C1 segment of cervical spinal cord (tissue), 14 donors: ENCODE measurements at places on chromosomes 5 and 9.

GRCh38 chr5:672329-673160 lies 20.6 kb downstream of the TPPP start:
- peak; percentile 51 for DNase-seq

DNA sequence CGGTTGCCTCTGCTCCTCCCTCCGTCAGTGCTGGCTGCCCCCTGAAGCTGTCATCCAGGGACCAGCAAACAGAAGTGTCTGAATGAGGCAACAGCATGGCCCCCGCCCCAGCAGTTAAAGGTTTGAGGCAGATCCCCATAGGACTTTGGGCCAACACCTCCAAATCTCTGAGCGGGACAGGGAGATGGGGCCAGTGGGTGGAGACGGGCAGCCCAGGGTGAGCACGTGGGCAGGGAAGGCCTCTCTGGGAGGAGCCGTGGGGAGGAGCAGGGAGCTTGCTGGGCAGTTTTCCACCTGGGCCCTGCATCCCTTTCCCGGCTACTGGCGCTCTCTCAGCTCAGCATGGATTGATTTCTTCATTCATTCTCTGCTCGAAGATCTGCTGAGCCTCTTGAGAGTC lies 39.1 kb upstream of the NOTCH1 start:
- no peak for DNase-seq

DNA sequence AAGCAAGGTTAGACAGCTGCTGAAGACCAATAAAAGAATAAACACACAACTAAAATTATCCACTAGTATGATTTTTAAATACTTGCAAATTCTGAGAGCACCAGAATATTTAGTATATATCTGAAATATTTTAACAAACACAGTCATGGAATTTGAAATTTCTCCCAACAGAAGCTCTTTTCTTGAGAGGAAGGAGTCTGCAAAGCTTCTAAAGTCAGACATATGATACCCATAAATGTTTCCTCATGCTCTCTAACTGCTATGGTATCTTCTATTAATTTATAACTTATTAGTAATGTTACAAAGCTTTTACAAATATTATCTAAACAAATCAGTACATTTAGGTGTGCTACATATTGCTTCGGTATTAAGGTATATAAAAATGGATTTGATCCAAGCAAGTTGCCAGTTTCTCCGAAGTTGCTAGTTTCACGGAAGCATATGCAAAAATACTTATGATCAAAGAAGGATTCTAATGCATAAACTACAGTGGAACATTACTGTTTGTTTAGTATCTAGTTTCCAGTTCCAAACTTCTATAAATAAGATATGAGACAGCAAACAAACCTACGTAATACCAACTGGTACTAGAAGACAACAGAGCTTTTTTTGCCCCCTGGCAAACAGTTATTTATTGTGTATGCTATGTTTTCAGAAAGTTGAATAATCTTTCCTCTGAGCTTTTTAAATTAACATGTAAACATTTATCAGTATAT lies 22.0 kb downstream of the FNIP1 start:
- no peak for DNase-seq

- DNase-seq = no peak
These were observed 84.7 kb upstream of the MAST4 start for GRCh38 chr5:66511491-66511890.

DNA sequence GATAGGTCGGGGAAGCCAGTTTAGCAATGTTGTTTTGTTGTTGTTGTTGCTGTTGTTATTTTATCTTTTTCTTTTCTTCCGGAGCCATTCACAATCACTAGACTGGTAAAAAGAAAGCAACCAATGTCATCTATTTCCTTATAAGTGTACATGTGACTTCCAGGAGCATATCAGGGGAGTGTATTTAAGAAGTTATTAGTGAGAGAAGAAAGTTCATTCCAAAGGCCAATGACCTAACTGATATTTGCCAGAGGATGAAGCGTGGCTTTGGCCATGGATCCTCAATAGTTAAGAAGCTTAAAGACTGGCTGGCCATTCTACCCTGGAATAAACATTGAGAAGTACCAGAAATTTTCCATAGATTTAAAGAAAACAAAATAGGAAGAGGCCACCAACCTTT lies 341.4 kb upstream of the RFX3 start:
- DNase-seq = no peak

- no peak for DNase-seq
These were observed 257.2 kb downstream of the YTHDC2 start for GRCh38 chr5:113770648-113771047.
